Non-pigmented ciliary epithelial cell (primary cell): ENCODE measurements at places on chromosomes 2 and 18.

DNA sequence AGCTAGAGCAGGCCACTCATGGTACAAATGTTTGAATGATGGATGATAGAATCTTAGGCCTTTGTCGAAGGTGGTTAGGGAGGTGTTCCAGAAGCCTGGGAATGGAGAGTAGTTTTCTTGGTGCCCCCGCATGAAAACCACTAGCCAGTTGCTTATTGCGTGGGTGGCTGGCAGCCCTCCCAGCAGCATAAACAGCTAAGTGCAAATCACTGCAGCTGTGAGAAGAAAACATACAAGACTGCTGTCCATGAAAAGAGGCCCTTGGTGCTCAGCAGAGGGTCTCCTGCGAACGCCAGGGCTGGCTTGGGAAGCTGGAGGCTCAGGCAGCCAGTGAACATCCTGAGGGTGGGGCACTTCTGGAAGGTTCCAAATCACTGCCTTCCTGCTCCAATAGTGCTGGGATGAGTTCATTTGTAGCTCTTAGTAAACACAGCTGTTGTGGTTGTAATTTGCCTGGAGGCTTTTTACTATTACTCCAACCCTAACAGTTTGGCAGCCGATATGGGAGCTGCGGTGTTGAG is 118.8 kb downstream of the MGAT5 start:
- DNase-seq, result peak; percentile 55

DNA sequence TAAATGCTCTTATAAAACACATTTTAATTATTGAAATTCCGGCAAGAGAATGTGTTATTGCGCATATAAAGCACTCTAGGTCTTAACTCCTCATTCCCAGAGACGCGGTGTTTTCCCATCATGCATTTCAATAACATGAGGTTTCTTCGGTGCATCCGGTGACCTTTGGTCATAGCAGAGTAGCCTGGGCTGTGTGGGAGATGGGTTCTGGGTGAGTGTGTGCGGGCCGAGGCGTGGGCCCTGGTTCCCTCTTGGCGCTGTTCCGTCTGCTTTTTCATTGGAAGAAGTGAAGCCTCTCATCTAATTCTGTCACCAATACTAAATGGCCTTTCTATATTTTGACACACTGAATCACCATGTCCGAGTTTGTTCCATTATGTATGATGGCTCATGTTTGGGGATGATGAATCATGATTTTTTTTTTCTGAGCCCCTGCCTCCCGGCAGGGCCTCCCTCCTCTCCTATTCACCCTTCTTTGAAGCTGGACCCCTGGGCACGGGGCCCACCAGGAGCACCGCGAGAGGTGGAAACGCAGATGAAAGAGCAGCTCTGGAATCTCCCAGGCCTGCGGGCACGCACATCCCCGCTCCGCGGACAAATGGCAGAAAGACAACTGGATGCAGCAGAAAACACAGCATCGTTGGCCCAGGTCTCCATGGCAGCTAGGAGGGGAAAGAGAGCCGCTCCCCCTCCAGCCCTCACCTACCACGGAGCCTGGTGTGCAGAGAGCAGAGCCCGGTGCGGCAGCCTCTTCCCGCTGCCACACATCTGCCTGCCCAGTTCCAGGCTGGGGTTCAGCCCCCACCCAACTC is 85.8 kb upstream of the HPCAL1 start:
- no peak for DNase-seq

DNA sequence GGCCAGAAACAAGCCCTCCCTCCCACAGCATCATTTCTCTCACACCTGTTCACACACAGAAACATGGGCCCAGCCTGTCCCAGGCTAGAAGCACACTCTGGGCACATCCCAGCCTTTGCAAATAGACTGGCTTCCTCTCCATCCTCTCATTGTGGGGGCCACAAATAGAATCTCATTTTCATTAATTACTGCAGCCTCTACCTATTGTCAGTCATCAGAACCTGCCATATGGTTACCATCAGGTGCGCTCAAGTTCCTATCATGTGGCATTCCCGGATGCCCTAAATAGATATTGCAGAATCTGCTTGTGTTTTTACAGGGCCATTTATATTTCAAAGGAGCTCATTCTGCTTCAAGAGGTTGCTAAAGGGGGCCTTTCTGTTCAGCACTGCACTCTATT is 460.7 kb downstream of the BCL11A start:
- DNase-seq, result no peak

DNA sequence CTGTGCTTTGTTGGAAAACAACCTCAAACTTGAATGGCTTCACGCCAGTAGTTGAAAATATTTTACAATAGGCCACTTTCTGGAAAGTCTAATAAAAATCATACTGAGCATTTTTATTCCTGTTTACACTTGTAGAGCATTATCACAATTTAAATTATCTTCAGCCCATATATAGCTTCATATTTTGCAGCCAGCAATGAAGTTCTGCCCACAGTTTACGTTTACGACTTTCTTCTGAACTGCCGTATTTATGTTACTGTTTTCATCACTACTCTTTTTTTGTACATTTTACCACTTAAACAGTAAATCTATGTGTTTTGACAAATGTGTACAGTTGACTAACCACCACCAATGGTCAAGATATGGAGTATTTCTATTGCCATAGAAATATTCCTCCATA is 86.2 kb downstream of the COPS8 start:
- no peak for DNase-seq

GRCh38 chr2:72524071-72524470 is 301.8 kb downstream of the EXOC6B start:
- DNase-seq, result no peak

GRCh38 chr2:234288974-234289455 is 207.9 kb downstream of the ARL4C start:
- no peak for DNase-seq

DNA sequence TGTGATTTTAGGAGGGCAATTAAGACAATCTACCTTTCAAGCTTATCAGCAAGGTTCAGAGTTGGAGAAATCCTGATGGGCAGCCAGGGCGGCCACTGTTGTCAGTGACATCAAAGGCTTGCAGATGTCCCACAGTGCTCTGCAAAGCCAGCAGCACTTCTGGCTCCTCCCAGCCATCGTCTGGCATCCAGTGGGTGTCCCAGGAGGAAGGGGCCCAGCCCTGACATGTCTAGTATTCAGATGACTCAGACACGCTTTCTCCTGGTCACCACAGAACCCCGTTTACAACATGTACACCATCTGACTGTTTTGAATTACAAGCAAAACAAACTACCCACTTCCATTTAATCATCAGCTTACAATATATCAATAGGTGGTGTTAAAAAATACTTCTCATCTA is 61.4 kb downstream of the CYRIA start:
- no peak for DNase-seq

- peak; percentile 63 for DNase-seq
These were observed 32.0 kb downstream of the CTAGE1 start for GRCh38 chr18:22385718-22386117.

DNA sequence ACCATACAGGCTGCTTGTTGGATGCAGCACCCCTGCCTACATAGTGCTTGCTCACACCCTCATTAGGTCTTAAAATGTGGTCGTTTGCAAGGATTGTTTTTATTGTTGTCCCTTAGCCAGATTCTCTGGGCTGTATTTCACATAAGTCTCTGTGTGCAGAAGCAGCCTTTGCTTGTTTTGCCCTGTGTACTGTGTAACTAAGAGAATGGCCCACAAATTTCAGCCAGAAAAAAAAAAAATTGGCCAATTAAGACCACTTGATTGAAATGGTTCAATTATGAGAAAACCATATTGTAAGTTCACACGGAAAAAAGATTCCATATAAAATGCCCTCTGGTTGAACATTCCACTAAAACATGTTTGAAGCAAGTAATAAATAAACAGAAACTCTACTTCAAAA is 377.1 kb upstream of the SOX11 start:
- DNase-seq, result no peak

DNA sequence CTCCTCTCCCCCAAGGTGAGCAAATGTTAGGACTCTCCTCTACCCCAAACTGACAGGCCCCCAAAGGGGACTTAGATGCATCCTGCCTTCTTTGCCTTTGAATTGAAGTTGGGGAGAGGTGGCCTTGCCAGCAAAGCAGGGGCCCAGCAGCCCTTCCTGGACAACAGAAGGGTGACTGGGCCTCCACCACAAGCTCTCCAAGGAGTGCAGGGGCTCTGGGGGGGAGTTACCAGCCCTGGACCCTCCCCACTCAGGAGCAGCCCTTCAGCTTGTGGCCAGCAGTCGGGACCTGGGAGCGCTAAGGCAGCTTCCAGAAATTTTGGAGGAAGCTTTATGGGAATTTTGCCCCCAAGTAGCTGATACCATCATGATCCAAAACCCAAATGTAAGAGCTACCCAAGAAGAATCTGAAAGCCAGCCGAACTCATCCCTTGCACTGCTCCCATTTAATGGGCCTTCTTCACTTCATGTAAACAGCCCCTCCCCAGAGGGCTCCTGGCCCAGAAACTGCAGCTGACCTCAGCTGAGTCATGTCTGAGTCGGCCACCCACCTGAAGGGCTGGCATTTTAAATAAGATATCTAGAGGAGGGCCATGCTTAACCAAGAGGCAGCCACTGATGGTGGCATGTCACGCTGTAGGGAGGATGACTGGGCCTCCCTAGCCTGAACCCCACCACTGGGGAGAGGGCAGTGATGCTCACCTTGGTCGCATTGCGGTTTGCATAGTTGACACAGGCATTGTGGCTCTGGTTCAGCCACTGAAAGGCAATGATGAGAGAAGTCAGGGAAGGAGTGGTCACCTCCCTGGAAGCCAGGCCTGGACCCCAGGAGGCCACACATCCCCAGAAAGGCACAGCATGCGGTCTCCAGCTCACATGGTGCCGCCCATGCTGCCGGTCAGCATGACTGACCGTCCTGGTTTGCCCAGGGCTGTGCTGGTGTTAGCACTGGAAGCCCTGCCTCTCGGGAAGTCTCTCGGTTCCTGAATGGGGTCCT is 71.5 kb downstream of the SFXN5 start:
- no peak for DNase-seq

- DNase-seq, result peak; percentile 67
These were observed 16.7 kb downstream of the PKDCC start for GRCh38 chr2:42064417-42064942.

GRCh38 chr2:46246790-46247189 is 50.4 kb upstream of the EPAS1 start:
- no peak for DNase-seq

DNA sequence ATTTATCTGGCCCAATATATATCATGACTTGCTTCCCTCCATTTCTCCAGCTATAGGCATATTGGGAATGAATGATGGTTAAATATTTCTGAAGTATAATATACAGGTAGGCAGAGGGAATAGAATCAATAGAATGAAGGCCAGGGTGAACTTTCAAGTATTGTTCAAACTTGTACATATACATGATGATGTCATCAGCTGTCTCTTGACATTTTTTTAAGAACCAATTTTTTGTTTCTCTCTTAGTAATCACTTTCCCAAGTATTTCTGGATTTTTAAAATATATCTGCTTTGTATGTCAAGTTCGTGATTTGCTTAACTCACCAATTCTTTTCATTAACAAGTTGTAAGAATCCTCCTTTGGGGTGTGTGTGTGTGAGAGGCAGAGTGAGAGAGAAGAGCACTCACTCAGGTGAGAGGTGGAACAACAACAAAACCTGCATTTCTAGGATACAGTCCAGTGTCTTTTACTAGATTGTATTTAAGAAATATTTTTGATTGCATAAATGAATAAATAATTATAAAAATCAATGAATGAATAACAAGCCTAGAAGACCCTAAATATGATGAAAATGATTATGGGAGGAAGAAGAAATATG is 1239.1 kb downstream of the LRP1B start:
- DNase-seq, result no peak

DNA sequence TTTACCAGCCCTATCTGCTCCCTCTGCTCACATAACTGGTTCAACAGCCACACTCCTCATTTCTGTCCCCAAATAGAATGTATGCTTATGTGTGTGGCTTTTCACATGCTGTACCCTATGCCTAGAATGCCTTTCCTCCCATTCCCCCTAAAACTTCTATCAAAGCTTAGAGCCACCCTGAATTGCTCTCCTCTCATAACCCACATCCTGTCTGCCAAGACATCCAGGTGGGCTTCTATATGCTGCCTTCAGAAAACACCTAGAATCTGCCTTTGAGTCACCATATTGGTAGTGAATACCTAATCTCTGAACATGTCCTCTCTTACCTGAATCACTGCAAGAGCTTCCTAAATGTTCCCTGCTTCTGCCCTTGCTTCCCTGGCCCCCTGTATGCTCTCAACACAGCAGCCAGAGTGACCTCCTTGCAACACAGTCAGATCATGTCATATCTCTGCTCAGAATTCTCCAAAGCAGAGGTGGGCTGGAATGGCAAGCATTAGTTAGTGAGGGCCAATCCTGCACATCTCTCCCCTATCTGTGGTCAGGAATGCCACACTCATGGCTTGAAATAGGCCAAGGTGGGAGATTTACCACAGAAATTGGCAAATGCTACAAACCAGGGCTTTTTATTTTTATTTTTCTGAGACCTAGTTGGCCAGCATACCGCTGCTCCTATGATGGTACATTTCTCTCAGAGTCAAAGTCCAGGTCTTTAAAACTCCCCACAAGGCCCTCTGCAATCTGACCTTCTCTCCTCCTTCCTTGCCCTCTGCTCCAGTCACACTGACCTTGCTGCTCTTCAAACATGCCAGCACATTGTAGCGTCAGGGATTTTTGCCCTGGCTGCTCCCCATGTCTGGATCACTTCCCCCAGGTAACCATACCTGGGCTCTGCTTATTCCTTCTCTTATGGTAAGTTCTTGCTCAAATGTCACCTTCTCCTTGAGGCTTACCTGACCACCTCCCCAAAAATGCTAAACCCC is 111.8 kb upstream of the STON1 start:
- no peak for DNase-seq

- no peak for DNase-seq
These were observed 51.5 kb downstream of the KLHL29 start for GRCh38 chr2:23436346-23437098.

- DNase-seq, result no peak
These were observed 56.4 kb downstream of the MAP4K4 start for GRCh38 chr2:101753720-101754490.

GRCh38 chr18:8801263-8801901 is 96.0 kb downstream of the MTCL1 start:
- DNase-seq, result peak; percentile 82

GRCh38 chr2:21664083-21664482 is 540.3 kb downstream of the TDRD15 start:
- no peak for DNase-seq

DNA sequence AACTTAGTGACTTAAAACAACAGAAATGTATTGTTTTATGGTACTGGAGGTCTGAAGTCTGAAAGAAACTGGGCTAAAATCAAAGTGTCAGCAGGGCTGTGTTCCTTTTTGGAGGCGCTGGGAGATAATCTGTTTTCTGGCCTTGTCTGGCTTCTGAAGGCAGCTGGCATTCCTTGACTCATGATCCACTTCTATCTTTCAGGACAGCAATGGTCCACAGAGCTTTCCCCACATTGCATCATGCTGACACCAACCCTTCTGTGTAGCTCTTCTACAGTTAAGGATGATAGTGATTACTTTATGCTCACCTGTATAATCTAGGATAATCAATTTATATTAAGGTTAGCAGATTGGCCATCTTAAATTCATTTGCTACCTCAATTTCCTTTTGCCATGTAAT is 392.1 kb downstream of the TDRD15 start:
- no peak for DNase-seq

- DNase-seq, result no peak
These were observed 50.5 kb downstream of the SDC1 start for GRCh38 chr2:20174410-20174809.
